ENCODE measurements at places on chromosomes 11 and 22.

GRCh38 chr22:31987218-31987617 is 42.9 kb downstream of the YWHAH start:
- DNase-seq: no peak

GRCh38 chr22:36846949-36847348 is 13.9 kb upstream of the NCF4 start:
- no peak for DNase-seq

- DNase-seq: no peak
Observed at GRCh38 chr22:48410536-48410935, 1417.1 kb downstream of the BRD1 start.

DNA sequence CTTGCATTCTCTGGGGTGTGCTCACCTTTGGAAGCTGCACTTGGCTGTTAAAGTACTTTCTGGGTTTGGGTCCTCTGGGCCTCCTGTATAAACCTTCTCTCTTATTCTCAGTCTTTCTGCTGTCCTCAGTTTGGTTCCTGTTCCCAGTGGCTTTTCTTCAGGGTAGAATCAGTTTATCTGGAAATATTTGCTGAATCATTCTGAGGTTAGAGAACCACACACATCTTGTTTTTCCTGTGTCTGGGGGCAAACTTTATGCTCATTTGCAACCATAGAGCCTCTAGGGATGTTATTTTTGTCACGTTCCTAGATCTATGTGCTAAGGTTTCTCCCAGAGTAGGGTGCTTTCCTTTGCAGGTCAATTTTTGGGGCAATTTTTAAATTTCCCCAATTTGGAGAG is 224.3 kb upstream of the C11orf87 start:
- peak; percentile 85 for DNase-seq

GRCh38 chr11:75632450-75632849 is 36.4 kb downstream of the MAP6 start:
- DNase-seq: peak; percentile 64

DNA sequence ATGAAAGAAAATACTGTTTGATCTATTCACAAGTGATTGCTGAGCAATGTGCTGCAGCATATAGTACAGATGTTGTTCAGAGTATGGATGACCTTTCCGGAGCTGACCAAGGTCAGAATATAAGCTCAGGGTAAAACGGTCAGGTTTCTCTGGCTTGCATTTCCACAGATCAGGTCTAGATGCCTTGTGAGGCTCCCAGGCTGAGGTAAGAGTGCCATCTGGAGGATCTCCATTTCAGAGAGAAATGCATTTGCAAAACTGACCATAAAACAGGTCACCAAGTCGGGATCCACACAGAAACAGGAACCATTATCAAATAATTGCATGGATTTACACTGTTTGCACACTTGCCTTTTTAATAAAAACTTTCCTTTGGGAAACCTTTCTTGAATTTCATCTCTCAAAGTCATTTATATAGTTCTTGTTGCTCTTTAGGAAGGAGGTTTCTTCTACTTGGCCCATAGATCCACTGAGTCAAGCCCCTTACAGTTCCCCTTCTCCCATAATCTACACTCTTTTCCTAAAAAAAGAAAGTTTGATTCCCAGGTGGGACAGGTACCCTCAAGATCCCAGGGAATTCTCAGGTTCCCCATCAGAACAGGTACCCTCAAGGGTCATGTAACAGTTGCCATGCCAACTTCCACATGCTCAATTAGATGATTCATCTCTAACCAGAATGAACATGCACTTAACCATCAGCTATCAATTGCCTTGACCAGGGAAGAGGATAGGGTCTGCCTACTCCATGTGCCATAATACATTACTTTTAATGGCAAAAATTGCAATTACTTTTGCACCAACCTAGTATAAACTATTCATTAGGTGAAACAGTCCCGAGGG is 25.0 kb upstream of the TMPRSS5 start:
- peak; percentile 43 for DNase-seq

DNA sequence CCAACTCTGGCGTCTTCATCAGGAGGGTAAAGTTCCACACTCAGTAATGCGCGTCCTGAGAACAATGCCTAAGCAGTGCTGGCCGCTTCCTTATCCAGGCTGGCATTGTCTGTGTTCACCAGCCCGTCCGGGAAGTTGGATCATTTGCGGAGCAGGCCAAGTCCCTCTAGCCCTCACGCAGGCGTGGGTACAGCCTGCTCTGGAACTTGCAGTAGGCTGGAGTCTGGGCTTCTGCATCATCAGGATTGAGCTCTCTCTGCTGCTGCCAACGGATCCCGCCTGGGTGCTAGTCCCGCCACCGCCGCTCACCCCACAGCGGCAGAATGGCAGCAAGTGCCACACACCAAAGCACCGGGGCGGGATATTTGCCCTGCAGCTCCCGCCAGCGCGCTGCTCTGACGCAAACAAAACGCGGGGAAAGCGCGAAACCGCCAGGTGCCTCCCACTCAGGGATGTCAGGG is 29.0 kb downstream of the GLYATL1 start:
- no peak for DNase-seq

DNA sequence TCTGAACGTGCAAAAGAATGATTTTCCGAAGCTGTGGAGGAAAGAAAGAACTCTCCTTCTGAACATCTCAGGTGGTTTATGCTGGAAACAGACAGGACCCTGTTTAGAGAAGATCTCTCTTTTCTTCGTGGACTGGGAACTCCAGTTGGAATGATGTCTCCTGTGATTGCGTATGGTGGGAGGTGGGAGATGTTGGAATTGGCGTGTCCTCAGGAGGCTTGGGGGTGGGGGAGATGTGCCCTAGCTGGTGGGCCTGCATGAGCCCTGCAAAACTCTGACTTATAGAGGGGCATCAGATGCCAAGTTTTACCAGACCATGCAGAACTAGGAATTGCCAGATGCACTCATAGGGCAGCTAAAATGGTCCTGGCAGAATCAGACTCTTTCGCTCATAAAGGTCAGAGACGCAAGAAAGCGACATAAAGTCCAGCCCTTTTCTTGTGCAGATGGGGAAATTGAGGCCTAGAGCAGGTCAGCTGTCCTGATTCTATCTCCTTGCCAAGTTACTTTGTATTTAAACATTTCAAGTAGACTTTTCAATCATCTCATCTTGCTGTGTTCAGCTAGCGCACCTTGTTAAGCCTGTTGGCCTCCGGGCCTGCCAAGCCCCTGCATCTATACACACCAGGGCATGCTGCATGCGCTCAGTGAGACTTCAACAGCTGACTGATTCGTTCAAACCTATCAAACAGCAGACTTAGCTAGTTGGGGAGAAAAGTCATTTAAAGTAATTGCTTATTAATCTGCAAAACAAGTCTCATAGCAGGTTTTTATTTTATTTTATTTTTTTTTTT is 34.2 kb upstream of the EHF start:
- DNase-seq: no peak

- peak; percentile 74 for DNase-seq
Observed at GRCh38 chr22:29765905-29766631, 739 bp downstream of the ZMAT5 start.

DNA sequence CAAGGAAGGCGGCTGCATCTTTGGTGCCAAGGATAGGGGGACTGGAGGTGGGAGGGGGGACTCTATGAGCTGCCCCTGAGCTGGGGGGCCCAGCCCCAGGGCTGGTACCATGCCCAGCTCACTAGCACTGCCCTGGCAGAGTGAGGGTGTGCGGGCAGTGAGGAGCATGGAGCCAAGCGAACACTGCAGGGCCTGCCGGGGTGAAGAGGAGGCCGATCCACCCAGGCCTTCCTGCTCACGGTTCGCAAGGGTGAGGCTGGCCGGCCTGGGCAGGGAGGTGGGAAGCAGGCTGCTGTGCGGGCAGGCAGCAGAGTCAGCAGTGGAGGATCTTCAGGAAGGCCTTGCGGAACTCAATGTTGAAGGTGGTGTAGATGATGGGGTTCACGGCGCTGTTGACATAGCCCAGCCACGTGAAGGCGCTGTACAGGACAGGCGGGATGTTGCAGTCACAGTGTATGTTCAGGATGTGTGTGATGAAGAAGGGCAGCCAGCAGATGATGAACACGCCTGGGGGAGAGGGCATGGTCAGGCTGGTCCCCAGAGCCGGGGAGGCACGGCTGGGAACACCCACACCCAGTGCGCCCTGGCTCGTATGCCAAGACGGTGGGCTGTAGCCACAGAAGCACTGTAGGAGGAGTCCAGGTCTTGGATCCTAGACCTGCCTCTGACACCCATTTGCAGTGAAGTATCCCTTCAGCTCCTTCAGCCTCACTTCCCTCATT is 23.0 kb downstream of the ANKK1 start:
- DNase-seq: no peak

GRCh38 chr11:85718991-85719807 is 33.2 kb upstream of the CCDC89 start:
- no peak for DNase-seq

GRCh38 chr11:47355283-47356128 is 3.0 kb upstream of the MYBPC3 start:
- DNase-seq: peak; percentile 77

GRCh38 chr11:17613983-17614382 is 66.9 kb downstream of the OTOG start:
- DNase-seq: no peak

- DNase-seq: no peak
Observed at GRCh38 chr11:71418643-71419042, 29.6 kb downstream of the DHCR7 start.

GRCh38 chr11:61855939-61856680 is 28.0 kb downstream of the FADS2 start:
- peak; percentile 36 for DNase-seq

- no peak for DNase-seq
Observed at GRCh38 chr11:67367761-67368227, 5.6 kb downstream of the CLCF1 start.

GRCh38 chr11:64726211-64726641 is 3.2 kb upstream of the NRXN2 start:
- no peak for DNase-seq

GRCh38 chr11:83063073-83063754 is 8.5 kb downstream of the RAB30 start:
- no peak for DNase-seq

- no peak for DNase-seq
Observed at GRCh38 chr22:19951346-19951745, 9.7 kb upstream of the TXNRD2 start.

GRCh38 chr11:111586388-111586831 is 15.8 kb upstream of the SIK2 start:
- peak; percentile 78 for DNase-seq

- DNase-seq: peak; percentile 23
Observed at GRCh38 chr11:122478986-122479385, 176.5 kb upstream of the UBASH3B start.

- DNase-seq: no peak
Observed at GRCh38 chr11:7901319-7901854, 29.7 kb downstream of the OR10A6 start.

DNA sequence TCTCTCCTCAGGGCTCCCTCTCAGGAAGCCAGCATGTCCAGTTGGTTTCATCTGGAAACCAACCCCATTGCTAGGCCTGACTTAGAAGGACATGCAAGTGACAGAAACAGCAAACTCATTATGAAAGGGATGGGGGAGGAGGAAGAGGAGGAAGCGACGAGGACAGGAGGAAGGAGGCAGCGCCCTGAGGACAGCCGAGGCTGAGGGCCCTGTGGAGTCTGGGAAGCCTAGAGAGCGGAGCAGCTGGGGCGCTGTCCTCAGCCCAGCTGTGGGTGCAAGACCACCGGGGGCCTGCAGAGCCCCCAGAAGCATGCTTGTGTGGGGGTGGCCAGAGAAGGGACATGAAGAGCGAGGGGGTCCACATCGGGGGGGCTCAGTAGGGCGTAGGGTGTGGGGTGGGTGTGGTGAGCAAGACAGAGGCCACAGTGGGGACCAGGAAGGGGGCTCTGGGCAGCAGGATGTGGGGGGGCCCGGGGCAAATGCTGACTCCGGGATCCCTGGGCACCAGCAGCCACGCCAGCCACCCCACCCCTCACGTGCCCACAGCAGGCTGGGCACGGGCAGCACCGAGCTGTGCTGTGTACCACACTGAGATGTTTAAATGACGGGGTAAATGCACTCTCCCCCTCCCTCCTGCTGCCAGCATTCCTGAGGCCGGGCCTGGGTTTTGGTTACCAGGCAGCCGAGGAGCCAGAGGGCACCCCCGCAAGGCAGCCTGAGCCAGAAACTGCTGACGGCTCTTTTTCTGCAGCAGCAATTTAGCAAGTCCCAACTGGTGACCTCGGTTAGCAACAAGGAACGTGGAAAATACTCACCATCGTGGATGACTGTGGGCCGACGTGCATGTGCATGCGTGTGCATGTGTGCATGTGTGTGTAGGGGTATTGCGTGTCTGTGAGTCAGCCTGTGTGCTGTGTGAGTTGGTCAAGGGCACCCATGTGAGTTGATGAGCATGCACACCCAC is 82.7 kb upstream of the LINC01488 start:
- DNase-seq: peak; percentile 71

GRCh38 chr11:61777234-61778090 is 14.9 kb downstream of the TMEM258 start:
- DNase-seq: peak; percentile 66

DNA sequence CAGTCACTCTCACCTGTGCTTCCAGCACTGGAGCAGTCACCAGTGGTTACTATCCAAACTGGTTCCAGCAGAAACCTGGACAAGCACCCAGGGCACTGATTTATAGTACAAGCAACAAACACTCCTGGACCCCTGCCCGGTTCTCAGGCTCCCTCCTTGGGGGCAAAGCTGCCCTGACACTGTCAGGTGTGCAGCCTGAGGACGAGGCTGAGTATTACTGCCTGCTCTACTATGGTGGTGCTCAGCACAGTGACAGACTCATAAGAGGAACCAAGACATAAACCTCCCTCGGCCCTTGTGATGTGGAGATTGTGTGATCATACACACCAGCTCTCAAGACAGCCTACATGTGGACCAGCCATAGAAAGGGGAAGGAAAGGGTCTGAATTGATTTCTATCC is 113.3 kb downstream of the ZNF280B start:
- peak; percentile 54 for DNase-seq

DNA sequence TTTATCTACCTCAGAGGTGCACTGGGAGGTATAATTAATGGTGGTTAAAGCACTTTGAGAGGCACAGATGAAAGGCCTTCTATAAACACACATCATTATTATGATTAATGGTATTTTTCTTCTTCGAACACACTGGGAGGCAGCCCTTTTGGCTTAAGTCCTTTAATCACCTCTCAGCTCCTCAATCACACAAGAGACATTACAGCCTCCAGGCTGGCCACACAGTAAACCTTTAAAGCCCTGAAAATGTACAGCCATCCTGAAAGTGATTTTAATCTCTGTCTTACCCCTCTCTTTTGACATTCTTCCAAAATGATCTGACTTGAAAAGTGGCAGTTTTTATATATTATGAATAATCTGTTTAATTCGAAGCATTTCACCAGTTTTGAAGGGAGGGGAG is 54.3 kb upstream of the VSTM5 start:
- DNase-seq: no peak

GRCh38 chr11:76047231-76047630 is 159.1 kb downstream of the WNT11 start:
- DNase-seq: no peak

DNA sequence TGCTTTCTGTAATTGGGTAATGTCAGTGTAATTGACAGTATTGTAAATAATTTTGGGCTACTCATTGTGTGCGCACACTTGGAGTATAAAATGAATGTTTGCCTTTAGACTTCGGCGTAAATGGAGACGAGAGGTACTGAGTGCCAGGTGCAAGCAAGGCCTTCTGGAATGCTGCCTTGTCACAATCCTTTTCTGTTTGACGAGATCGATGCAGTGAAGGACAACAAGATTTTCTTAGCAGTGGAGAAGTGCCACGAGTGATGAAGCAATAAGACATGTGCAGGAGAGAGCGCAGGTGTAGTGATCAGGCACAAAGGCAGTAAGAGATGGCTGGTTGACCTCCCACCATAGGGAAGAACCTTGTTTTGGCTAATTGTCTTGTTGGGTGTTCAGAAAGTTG is 67.5 kb downstream of the DDX10 start:
- DNase-seq: no peak
